GM23248 (cell line): ENCODE measurements at places on chromosomes 7 and 10.

GRCh38 chr7:113835367-113835766, 83.4 kb downstream of the PPP1R3A start:
- no peak for DNase-seq

GRCh38 chr10:17196573-17196972, 4.9 kb downstream of the TRDMT1 start:
- DNase-seq = no peak

- peak; percentile 33 for DNase-seq
Measured at GRCh38 chr7:132140341-132140740, 435.9 kb downstream of the PLXNA4 start.

DNA sequence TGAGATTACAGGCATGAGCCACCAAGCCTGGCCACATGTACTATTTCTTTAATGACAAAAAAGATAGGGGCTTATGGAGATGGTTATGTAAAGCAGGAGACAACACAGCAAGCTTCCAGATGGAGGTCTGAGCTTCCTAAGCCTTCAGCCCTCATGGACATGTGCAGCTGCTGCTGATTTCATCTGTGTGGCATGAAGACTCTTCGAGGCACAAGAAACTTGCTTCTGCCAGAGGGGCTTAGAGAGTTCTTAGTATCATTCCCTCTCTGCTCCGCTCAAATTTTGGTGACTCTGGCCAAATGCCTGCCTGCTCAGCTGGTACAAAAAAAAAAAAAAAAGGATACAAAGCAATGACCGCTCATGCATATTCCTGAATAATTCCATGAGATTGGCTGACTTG, 552.5 kb downstream of the TYW1 start:
- DNase-seq = no peak

- peak; percentile 93 for DNase-seq
Measured at GRCh38 chr7:100726996-100727761, 6.2 kb upstream of the ZAN start.

DNA sequence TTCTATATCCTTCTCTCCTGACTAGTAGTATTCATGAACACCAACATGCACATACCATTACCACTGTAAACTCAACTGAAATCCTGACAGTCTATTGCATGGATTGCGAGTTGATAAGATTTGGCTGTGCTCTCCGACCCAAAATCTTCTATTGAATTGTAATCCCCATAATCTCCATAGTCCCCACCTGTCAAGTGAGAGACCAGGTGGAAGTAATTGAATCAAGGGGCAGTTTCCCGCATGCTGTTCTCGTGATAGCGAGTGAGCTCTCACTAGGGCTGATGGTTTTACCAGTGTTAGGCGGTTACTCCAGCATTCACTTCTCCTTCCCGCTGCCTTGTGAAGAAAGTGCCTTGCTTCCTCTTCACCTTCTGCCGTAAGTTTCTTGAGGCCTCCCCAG, 261.8 kb downstream of the PHF14 start:
- DNase-seq = no peak

DNA sequence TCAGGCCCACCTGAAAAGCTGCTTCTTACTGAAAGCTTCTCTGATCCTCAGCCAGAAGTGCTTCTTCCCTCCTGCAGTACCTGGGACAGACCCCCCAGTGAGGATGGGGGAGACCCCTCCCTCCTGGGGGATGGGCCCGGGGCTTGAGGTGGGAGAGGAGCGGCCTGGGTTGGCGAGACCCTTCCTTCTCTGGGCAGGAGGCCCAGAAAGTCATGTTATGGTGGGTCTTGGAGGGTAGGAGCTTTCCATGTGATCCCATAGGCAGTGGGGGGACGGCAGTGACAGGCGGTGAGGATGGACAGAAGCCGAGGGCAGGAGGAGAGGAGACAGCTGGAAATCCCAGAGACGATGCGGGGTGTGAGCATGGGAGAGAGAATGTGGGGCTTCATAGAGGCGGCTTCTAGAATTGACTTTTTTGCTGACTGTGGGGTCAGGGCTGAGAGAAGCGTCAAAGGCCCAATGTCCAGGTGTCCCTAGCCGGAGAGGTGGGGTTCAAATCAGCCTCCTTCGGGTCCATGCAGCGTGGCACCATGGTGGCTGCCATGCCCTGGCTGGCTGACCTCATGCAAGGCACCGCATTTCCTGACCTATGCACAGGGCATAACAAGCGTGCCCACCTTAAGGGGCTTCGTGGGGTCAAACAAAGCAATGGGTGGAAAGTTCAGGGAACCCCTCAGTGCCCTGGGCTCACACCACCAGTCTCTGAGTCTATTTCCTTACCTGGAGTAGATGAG, 154.0 kb downstream of the UBE2H start:
- no peak for DNase-seq

- DNase-seq = peak; percentile 17
Measured at GRCh38 chr7:56287429-56288138, 171.4 kb upstream of the NUPR2 start.

DNA sequence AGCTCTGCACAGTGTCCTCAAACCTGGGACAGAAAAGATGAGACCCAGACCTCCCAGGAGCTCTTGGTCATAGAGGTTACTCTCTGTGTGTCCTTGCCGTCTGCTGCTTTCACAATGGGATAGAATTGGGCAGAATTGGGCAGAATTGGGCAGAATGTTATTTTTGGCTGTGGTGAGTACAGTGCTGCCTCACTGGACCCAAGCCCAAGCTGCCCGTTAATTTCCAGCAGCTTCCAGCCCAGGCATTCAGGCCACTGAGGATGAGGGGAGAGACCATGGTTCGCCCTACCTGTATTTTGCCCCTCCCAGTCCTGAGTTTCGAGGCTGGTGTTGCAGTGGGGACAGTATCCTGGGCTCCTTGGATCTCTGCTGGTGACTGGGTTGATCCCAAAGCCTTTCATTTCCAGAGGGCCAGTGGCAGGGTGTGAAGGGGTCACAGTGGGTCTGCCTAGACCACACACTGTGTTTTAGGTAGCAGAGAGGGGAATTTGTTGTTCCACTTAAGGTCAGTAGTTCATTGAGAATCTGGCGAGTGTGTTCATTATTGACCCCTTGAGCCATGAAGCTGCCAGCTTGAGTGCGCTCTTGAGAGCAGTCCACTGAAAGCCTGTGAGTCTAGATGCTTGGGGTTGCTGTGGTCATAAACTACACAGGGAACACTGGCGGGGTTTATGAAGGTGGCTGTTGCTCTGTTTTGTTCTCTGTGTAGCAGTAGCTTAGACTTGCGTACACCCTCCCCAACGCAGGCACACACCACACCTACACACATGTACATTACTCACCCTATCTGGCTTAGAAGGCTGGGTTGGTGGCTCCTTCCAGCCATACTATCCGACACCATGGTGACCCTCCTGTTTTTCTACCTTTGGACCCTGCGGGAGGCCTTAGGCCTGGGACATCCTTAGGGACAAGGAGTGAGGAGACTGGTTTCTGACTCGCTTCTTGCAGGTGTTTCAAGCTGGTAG, 23.5 kb downstream of the NACAD start:
- no peak for DNase-seq

GRCh38 chr7:41910940-41911600, 208.2 kb upstream of the INHBA start:
- DNase-seq = peak; percentile 64

DNA sequence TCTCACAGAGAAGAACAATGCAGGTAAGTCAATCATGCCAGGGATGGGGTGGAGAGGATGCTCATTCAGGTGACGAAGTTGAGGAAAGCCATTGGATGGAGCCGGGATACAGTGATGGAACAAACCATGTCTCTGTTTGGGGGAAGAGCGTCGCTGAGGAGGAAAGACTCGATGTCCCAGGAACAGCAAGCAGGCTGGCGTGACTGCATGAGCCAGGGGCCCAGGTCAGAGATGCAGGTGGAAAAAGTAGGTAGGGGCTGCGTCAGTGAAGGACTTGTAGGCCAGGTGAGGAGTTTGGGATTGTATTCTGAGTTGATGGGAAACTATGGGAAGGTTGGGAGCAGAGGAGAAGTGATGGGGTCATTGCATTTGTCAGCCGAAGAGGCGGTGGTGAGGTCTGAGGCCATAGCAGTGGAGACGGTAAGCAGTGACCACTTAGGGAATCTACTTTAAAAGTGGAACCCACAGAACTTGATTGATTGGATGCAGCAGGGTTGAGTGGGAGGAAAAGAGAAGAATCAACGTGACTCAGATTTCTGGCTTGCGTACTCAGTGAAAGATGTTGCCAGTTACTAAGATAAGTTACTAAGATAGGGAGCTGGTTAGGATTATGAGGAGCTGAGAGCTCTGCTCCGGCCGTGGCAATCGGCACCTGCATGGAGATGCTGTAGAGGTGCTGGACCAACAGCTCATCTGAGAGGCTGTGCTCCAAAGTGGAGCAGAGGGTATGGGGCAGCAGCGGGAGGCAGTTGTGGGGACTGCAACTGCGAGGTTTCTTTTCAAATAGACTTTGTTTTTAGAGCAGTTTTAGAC, 12.5 kb upstream of the IL2RA start:
- DNase-seq = peak; percentile 80

- DNase-seq = peak; percentile 98
Measured at GRCh38 chr7:7176406-7177043, 5.8 kb upstream of the C1GALT1 start.

GRCh38 chr10:35636956-35637355, 5.1 kb downstream of the FZD8 start:
- no peak for DNase-seq

DNA sequence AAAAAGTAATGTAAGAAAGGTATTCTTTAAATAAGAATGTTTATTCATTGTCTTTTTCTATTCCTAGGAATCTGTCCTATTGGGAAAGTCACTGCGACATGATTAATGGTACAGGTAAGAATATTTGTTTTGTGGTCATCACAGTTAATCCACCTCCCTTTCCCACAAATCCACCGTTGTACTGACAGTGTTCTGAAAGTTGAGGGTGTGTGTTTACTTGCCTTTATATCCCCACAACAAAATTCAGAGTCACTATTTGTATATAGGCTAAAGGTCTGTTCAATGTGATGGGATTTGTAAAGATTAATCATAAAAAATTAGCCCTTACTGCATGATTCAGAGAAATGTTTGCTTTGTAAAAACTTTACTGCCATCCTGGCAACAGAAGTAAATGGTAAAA, 27.9 kb downstream of the CD36 start:
- DNase-seq = no peak

- DNase-seq = no peak
Measured at GRCh38 chr7:109699661-109700060, 1130.0 kb downstream of the DNAJB9 start.

DNA sequence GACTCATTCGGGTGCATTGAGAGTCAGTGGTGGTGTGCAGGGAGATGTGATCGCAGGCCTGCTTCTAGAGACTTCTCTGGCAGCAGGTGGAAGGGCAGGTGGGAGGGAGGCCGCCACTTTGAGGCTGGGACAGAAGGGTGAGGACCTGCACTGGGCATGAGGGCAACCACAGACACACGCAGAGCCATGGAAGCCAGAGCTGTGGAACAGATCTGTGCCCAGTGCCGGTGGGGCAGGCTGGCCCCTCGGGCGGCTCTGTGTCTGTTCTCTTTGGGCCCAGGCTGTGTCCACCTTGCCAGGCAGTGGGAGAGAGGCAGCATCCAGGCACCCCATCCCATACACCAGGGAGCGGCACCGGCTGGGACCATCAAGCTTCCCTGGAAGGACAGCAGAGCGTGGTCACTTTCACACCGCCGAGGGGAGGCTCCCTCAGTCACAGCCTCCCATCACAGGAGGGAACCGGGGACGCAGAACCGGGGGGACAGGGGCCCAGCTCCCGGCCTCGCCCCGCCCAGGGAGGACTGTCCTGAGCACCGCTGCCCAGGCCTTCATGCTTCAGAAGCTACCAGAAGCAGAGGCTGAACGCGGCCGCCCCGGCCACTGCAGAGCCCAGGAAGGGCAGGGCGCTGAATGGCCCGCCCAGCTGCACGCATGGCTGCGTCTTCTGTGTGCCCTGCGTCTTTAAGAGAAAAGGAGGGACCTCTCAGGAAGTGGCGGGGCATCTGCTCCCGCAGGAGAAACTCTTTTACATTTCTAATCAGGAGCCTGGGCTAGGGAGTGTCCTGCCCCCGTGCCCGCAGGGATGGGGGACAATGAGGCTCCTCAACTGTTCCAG, 32.1 kb downstream of the EN2 start:
- DNase-seq = peak; percentile 62

DNA sequence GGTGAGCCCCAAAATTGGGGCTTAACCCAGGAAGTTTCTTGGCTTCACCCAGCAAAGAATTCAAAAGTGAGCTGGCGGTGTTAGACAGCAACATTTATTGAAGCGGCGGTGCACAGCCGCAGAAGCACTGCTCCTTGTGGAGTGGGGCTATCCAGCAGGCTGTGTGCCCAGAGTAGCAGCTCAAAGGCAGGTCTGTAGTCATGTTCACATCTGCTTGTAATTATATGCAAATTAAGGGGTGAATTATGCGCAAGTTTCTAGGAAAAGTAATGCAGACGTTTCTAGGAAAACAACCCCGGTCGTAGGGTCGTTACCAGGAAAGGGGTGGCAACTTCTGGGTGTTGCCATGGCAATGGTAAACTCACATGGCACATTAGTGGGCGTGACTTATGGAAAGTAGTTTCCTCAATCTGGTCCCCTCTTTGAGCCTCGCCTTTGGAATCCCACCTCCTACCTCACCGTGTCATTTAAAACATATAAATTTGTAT, 13.7 kb upstream of the KBTBD2 start:
- DNase-seq = peak; percentile 93

DNA sequence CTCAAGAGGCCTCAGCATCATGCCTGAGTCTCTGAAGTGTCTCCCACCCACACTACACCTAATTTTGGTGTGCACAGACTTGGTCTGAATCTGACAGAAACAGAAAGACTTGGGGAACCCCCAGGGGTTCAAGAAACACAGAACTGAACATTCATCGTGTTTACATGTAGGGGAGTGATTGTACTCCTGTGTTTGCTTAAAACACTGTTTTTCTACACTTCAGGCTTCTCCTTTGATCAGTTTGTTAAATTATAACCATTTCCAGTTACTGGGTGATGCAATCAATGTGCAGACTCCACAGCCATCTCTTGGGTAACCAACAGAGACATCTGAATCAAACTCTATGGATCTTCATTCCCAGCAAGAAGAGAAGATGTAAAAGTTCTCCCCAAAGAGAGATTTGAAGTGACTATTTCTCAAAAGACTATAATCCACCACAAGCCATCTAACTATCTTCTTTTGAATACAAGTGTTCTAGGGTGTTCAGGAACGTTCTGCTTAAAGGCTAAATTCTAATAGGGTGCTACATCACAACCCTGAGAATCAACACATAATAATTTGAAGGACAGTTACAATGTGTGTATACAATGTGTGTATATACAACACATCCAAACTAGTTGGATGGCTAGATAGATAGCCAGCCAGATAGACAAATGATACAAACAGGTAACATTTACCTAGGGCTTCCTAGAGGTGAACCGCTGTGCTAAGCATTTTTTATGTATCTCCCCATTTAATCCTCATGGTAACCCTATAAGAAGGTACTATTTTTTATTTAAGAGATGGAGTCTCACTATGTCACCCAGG, 34.2 kb downstream of the DNAJC12 start:
- peak; percentile 28 for DNase-seq

GRCh38 chr7:91347290-91347689, 83.1 kb downstream of the FZD1 start:
- DNase-seq = no peak

- no peak for DNase-seq
Measured at GRCh38 chr7:8354503-8354902, 78.9 kb upstream of the NXPH1 start.

DNA sequence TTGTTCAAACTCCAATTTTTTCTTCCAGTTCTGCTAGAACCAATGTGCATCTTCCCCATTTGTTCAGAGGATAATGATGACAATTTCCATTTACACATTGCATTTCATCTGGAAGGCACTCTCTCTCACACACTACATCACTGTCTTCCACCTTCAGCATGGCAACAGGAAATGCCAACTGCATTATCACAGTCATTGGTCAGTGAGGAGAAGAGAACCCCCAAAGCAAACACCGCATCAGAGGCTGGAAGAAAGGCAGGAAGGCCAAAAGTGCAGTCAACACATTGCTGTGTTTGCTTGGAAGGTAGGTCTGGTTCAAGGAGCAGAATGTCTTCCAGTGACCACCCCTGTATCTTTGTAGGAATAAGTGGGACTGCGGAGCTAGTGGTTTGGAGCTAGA, 192.2 kb upstream of the RHOBTB1 start:
- peak; percentile 19 for DNase-seq
